ENCODE measurements at places on chromosomes 1 and 21.
A peak's percentile ranks its signal among the peaks of the same experiment; 100 is the strongest.

DNA sequence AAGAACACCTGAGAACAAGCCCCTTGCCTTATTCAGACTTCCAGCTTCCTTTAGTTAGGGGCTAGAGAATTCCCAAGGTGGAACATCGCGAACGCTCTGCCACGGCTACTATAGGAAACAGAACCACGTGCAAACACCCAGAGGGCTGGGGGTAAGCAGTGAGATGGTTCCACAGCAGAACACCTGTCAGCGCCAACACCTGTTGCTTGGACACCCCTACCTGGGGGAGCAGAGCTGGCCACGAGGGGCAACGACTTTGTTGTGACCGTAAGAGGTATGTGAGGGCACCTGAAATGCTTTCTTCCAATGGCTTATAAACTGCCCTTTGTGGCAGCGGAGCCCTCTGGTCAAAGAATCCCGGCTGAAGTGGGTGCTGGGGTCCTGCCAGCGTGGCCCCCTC lies 50.7 kb downstream of the MRPL37 start:
- no peak for DNase-seq

DNA sequence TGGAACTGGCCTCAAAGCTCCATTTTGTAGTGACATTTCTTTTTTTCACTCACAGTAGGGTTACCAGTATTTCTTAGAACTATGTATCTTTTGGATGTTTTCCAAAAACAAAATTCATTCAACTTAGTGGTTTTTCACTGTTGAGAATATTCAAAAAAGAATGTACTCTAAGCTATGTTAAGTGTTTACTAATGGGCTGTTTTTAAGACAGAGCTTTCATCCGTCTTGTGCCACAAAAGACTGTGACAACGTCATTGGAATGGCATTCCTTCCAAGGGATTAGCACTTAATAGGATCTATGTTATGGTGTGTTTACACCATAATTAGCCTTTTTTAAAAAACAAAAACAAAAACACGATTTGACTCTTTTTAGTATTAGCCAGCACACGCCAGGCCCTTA lies 66.8 kb downstream of the TTC3 start:
- DNase-seq, result no peak

DNA sequence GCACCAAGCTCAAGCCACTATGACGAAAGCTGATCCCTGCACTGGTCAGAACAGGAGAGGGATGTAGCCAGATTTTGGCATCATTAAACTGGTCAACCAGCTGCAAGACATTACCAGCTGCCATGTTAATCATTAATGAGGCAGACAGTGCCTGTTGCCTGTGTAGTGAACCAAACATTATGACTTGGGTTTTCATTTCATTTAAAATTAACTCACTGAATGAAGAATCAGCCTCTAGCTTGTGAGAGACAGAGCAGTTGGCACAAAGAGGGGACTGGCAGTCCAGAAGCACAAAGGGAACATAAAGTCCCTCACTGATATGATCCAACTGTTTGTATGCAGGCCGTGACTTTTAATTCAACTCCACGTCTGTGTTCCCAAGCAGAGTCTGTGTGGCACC lies 318.9 kb downstream of the SEC16B start:
- DNase-seq, result no peak

GRCh38 chr1:150561974-150562445 lies 12.8 kb downstream of the ADAMTSL4 start:
- DNase-seq, result no peak

- DNase-seq, result peak; percentile 26
These were observed 68.4 kb downstream of the AK5 start for GRCh38 chr1:77350012-77350770.

GRCh38 chr1:1554926-1555915 lies 14.8 kb upstream of the TMEM240 start:
- DNase-seq, result no peak

GRCh38 chr1:2559509-2560298 lies 3.5 kb downstream of the TNFRSF14 start:
- no peak for DNase-seq

DNA sequence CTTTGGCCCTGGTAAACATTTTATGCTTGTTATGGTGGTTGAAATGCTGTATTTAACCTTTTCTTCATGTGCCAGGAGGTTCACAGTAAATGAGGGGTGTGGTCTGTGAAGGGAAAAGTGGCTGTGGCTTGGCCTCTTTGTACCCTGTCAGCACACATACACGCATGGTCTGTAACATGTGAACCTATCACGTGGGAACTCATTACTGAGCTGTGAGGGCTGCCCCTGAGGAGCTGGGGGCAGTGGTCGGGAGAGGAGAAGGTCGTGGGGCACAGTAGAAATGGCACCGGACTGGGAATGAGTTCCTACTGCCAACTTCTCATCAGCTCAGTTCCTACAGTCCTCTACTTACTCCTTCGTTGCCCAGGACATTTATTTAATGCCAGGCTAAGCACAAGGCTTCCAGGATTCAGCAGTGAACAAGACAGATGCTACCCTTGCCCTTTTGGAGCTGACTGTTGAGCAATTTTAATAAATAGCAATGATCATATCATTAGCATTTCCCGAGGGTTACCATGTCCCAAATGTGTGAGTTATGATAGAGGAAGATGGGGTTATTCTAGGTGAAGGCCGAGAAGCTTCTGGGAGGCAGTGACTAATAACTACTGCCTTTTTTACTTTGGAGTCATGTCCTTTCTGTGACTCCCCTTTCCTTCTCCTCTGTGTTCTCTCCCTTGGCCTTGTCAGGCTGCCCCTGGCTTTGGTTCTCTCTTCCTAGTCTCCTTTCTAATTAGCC lies 38.8 kb downstream of the DDR2 start:
- DNase-seq, result no peak

GRCh38 chr21:35641271-35642016 lies 418.9 kb downstream of the SETD4 start:
- DNase-seq, result no peak

DNA sequence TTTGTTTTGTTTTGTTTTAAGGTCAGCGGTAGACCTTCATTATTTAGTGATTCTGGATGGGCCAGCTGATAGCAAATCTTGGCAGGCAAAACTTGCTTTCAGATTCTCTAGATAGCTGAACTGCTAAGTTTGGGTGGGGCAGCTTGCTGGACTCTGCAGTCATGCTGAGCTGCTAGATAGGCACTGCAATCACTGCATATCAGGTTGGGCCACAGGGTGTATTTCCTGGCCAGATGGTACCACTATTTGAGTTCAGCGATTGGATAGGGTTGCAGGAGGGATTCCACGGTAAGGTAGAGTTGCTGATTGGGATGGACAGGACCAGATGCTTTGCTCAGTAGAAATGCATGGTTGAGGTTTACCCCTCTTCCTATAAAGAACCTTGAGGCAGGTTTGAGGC lies 579.3 kb upstream of the ADGRL4 start:
- DNase-seq, result no peak

GRCh38 chr1:20234788-20235535 lies 48.6 kb upstream of the PLA2G2C start:
- no peak for DNase-seq

DNA sequence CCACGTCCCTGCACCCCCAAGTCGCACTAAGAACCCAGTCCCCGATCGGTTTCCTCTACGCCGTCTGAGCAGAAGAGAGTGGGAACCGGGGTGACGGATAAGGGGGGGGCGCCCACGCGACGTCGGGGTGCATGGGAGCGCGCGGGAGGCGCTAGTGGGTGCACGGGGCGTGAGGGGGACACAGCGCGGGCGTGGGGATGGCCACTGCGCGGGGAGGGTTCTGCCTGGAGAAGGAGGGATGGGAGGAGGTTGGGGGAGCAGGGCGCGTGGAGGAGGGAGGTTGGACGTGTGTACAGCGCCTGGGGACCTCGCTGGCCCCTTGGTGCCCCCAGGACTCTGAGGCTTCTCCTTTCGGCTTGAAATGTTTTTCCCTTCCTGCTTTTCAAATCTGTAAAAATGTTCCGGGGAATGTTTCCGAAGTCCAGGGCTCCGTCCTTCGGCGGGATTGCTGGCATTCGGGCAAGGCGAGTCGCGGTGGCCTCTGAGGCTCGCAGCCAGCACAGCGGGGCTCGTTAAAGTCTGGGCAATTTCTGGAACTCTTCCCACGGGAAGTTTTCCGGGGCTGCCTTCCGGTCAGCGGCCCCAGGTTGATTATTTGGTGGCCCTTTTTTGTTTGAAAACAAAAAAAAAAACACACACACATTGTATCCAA lies 13.1 kb downstream of the RNF220 start:
- no peak for DNase-seq

- DNase-seq, result peak; percentile 1
These were observed 32.2 kb upstream of the CYP4X1 start for GRCh38 chr1:46991083-46991923.

DNA sequence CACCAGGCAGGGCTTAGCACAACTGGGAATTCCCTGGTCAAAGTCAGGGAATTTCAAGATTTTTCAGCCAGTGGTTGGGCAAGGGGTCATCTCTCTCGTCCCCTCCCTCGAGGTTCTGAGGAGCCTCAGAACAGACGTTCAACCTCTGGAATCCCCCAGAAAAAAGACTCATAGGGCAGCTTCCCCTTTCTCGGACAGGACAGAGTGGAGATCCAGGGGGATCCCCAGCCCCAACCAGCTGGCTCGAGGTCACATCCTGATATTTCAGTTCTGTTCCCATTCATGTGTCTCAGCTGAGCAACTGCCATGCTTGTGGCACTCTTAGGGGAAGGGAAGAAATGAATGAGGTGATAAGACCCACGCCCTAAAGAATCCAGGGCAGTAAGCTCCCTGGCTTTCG lies 4.9 kb upstream of the LAD1 start:
- no peak for DNase-seq

GRCh38 chr21:32916088-32916487 lies 109.6 kb upstream of the OLIG2 start:
- DNase-seq, result no peak

- no peak for DNase-seq
These were observed 126.7 kb upstream of the POU3F1 start for GRCh38 chr1:38173157-38173831.

DNA sequence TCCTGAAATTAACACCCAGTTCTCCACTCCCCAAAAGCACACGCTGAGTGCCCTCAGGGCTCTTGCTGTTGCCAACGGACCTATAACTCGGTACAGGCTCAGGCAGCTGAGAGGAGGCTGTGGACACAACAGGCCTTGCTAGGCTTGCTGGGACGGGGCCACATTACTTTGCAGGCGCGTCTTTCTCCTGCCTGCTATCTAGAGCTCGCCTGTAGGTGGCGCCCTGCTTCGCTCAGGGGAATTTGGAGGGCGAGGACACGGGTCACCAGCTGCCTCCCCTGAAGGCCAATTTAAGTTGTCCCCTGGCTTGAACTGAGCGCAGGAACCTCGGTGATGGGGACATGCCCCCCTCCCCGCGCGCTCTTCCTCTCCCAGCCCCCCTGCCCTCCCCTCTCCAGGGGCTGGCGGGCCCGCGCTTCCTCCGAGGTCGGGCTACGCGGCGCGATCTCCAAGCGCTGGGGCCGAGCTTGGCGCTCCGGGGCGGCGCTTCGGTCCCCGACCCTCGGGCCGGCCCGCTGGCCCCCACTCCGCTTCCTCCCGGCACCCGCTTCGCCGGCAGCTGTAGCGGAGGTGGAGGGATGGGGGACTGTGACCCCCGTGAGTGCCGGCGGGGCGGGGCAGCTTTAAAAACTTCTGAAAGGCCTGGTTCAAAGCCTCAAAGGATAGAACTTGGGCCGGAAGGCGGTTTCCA lies 32.4 kb upstream of the NFIA start:
- peak; percentile 95 for DNase-seq

DNA sequence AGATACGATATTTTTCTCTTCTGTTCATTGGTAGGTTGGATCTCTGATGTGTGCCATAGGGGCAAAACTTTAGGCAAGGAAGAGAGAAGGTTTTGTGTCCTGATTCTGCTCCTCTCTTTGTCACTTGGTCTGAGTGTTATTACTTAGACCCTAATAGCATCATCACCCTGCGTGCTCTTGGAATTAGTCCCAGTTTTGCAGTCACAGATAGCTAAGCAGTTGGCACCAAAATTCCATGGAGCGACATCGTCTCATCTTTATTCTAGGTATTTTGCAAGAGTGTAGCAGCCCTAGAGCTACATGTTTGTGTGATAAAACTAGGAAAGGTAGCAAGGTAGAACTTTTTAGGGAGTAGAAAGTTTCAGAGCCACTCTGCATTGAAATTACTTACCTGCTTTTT lies 23.8 kb downstream of the PIP5K1A start:
- DNase-seq, result no peak

GRCh38 chr1:53826367-53826766 lies 11.7 kb downstream of the NDC1 start:
- no peak for DNase-seq

DNA sequence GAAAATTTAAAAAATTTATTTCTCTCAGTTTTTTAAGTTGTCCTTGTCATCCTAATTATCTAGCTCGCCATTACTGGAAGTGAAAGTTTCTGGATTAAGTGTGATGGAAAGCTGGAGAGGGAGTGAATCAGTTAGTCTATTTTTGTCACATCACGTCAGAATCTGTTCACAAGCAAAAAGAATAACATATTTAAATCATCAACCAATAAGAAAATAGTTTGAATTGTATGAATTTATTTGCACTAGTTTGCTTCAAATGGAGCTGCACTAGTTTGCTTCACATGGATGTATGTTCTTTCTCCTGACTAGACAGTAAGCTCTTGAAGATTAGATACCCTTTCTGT lies 22.8 kb downstream of the PHC2 start:
- DNase-seq, result no peak

GRCh38 chr21:25343774-25344545 lies 263.3 kb downstream of the MRPL39 start:
- DNase-seq, result no peak

DNA sequence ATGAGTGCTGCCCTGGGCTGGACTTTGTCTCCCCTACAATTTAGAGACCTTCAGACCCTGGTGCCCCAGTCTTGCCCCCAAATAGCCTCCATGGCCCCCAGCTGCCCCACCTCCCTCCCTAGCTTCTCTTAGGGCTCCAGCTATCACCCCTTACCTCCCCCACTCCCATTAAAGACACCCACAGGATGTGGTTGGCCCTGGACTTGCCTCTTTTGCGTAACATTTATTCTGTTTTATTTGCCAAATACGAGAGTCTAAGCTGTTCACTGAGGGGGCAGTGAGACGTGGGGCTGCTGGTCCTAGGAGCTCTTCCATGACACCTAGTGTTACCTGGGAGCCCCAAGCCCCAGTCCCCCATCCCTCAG lies 4.5 kb downstream of the ZC3H12A start:
- no peak for DNase-seq

DNA sequence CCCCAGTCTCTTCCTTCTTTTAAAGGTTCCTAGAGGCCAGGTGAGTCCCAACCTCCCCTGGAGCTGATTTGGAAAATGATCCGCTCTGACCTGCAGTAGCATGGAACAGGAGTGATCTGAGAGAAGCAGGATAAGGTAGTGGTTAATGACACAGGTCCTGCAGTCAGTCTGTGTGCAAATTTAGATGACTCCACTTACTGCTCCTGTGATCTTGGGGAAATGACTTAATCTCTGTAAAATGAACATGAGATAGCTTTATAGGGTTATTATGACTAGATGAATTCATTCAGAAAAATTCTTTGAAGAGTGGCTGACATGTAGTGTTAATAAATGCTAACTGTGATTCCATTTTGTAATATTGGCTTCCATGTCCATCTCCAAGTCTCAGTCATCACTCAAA lies 374.9 kb upstream of the CAMK1G start:
- no peak for DNase-seq

DNA sequence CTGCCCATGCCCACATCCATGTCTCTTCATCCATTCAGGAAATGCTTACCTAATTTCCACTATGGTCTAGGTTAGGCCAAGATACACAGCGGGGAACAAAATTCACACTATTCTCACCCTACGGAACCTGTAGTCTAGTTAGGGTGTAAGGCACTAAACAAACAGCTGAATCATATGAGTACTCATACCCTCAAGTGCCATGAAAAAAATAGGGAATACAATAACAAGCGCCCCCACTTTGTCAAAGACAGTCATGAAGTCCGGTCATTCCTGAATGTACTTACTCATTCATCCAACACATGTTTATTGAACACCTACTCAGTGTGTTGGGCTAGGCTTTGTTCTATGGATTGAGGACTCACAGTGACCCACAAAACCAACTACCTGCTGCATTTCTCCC lies 6.2 kb upstream of the FYB2 start:
- no peak for DNase-seq
